ENCODE measurements at places on chromosomes 5 and 9.

DNA sequence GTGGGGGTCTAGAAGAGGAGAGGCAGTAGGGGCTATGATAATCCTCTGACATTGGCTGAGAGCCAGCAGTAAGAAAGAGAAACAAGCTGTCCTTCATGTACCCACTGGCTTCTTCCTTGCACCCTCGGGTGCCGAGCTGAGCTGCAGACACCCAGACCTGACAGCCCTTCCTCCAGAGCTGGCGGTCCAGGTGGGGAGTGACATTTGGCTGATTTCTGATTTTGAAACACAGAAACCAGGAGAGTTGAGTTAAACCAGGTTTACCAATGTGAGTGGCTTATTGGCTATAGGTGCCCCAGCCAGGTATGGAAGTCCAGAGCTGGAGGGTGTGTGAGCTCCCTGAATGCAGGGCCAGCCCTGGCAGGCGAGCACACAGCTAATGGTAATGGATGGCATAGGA is 59.2 kb downstream of the GADD45G start:
- no peak for DNase-seq

GRCh38 chr9:132797861-132798659 is 80.0 kb downstream of the AK8 start:
- no peak for DNase-seq

DNA sequence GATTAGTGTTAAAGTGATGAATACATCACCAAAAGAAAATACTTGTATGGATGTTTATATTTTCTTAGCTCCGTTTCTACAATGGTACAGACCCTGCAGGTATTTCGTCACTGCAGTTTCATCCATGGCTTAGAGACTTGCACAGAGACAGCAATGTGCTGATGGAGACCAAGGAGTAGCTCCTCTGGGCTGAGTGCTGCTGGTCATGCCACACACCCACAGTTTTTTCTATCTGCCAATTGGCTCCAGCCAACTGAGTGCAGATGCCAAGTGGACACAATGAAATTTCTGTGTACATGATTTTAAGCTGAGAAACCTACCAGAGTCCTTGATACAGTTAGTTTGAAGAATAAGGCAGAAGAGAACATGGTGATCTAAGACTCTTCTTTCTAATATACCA is 145.9 kb upstream of the ADCY2 start:
- no peak for DNase-seq

- DNase-seq: no peak
These were observed 115.7 kb downstream of the FBXL17 start for GRCh38 chr5:108266242-108266641.

GRCh38 chr5:138975098-138975847 is 100.1 kb upstream of the LRRTM2 start:
- DNase-seq: peak; percentile 34

GRCh38 chr5:136766456-136766855 is 401.1 kb upstream of the TRPC7 start:
- DNase-seq: no peak

DNA sequence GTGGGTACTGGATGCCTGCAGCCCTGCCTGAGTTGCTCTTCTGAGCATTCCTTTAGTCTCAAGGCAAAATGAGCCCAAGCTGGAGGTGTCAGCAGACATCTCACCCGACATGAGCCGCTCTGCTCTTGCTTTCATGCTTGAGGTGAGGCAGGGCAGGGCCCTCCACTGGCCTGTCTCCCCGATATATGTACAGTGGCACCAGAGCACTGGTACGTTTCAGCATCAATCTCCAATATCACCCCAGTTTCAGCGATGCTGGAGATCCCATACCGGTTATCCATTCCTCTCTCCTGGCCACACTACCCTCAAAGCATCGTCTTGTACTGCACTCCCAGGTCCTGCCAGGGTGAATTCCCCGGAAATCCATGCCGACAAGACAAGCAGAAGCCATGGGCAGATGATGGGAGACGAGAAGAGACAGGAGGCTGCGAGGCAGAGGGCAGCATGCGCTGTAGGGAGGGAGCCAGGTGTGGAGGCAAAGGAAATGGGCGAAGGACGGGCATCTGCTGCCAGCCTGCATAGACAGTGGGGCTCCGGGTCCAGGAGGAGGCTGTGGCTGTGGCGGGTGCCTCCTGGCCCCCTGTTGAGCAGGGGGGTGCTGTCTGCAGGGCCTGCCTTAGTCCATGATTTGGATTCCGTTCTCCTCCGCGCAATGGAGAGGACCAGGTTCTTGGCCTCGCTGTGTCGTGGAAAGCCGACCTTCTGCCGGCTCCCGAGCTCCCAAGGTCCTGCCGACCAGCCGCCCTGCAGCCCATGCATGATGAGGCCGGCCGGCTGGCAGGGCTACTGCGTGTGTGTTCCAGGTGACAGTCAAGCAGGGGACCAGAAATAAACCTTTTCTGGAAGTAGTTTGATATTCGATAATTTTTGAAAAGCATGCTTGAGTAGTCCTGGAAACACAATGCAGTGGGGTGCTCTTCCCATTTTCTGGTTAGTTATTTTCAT is 152.2 kb upstream of the IRX2 start:
- DNase-seq: no peak

GRCh38 chr5:14859980-14860379 is 11.6 kb downstream of the ANKH start:
- DNase-seq: no peak
